ENCODE measurements at places on chromosomes 5 and 9. TPM values are rescaled to one million over a fixed set of nuclear protein-coding genes. Genes with fewer than 3 reads are reported as not detected.

The PDZD2 gene
- total RNA-seq: 1.8 TPM

The TAF1L gene
- 0.09 TPM for total RNA-seq

The HSD17B4 gene
- total RNA-seq: 82.1 TPM

The LRRTM2 gene
- total RNA-seq: 12.0 TPM

The UBE2QL1 gene
- total RNA-seq: 35.6 TPM

The EFNA5 gene
- 11.6 TPM for total RNA-seq

The CCNI2 gene
- 3.0 TPM for total RNA-seq

The BRINP1 gene
- 4.5 TPM for total RNA-seq

The PRSS3 gene
- 1.2 TPM for total RNA-seq

The EQTN gene
- total RNA-seq: not detected

The CER1 gene
- 0.31 TPM for total RNA-seq

The FAM174A gene
- 12.1 TPM for total RNA-seq

The FCN1 gene
- 0.13 TPM for total RNA-seq

The OGN gene
- 9.9 TPM for total RNA-seq

The CAMK4 gene
- 0.36 TPM for total RNA-seq

The SHISAL2B gene
- total RNA-seq: not detected

The SLCO4C1 gene
- total RNA-seq: 0.16 TPM

The GOLPH3 gene
- total RNA-seq: 43.6 TPM

DNA sequence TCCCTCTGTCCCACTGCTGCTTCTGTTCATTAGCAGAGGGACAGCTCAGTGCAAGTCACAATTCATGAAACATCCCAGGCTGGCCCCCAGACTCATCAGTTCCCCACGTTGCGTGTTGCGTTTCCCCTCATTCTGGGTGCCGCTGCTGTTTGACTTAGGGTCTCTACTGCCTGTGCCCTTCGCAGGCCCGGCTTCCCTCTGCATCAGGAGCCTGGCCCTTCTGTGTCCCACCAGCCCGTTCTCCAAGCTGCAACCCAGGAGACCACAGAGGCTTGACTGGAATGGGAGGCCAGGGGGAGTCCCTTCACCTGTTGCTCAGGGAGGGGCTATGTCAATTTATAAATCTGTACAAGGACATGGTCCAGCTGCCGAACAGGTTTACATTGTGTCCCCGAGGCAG, 53.9 kb upstream of the SUSD3 start:
- no peak for ATAC-seq

DNA sequence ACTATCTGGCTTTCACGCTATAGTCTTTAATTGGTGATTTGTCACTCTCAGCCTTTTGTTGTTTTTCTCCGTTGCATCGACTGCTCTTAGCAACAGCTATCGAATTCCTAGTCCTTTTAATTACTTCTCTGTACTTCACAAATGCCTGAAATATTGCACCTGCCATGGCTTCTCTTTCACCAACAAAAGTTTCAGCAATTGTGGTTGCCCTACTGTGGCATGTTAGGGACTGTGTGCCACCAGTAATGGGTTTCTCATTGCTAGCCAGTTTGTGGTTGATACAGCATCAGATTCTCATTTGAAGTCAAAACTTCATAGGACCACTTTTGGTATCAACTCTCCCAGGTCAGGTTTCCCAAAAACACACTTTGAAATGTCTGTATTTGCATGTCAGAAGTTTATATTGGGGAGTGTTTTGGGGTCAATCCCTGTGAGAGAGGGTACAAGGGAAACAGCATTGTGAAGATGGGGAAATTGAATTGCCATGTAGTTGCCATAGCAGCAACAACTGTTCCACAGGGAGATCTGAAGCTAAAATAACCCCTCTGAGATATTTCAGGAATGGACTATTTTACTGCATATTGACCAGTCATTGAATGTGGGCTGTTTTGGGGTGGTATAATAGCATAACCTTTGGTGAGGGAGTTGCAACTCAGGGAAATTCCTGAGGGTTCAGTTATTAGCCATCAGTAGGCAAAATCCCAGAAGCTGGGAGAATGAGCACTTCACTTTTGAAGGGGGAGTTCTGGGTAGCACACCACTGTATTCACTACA, 99.2 kb downstream of the WDR70 start:
- ATAC-seq: no peak

DNA sequence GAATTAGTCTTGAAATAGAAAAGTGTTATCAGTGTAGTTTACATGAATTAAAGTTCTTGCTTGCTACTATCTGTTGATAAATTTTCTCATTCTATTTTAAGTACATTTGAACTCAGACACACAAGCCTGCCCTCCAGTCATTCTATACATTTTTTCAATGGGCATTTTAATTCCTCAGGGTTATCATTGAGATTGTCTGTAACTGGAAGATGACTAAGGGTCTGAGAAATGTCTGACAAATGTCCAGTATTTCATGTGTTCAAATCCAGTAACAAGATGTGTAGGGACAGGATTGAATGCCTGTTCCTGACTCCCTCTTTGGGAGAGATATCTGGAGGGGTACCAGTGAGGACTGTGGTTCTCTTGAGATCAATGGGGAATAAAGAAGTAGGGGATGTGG, 223.9 kb upstream of the ADAMTSL1 start:
- ATAC-seq: no peak

DNA sequence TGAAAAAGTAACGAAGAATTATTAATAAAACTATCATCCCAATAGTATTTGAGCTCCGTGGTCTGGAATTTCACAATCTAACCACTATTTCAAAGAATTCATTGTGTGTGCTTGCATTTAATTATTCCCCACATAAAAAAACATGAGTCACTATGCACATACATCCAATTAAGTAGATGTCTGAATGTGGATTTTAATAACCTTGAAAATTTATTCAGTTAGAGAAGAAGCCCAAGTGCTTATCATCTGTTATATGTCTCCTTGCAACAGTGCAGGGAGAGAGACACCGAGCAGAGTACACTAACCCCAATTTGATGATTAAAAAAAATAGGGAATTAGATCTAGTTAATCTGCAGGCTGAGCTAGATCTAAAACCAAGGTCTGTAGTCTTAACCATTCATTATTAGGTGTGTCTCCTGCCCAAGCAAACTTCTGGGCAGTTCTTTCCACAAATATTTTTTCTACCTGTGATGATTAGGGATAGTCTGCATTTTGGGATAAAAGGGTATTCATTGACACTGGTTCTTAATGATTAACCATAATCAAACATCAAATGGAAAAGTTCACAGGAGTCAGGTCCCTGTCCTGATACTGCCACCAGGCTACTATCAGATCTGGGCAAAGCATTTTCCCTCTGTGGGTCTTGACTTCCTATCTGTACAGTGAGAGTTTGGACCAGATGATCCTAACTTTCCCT, 164.2 kb downstream of the GRIA1 start:
- peak; percentile 5 for ATAC-seq

DNA sequence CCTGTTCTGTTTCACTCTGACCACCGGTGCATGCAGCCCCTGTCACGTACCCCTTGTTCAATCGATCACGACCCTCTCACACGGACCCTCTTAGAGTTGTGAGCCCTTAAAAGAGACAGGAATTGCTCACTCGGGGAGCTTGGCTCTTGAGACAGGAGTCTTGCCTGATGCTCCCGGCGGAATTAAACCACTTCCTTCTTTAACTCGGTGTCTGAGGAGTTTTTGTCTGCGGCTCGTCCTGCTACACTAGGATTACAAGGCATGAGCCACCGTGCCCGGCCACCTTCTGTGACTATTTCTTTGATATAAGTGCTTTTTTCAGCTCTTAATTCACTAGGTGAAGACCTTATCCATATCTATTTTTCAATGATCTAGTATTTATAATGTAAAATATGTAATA, 167.5 kb downstream of the TTC39B start:
- ATAC-seq: no peak

- peak; percentile 83 for ATAC-seq
Measured at GRCh38 chr5:78504704-78505677, 143.6 kb downstream of the LHFPL2 start.

DNA sequence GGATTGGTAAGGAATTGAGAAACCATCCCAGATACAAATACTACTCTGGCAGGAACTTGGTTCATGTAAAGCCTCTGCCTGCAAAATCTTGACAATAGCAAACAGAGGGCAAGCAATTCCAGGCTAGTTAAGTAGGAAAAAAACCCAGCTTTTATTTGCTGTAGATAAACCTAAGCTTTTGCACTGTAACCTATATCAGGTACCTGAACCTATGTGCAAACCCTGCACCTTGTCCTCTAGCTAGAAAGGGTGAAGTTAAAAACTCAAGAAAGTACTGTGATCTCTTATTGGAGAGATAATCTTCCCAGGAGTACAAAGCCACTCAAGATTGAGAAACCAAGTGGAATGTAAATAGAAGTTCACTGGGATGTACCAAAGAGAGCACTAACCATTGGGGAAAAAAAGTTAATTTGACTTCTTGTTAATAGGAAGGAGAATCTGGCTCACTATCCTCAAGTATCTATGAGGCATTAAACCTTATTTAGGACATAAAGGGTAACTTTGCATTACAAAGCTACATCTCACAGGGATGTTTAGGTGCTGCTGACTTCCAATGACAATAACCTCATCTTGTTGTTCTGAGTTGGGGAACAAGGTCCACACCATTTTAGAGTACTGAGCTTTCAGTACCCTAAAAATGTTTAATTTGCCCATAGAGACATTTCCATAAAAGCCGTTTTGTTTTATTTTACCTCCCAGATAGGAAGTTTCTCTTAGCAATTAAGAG, 73.8 kb upstream of the PCA3 start:
- no peak for ATAC-seq

DNA sequence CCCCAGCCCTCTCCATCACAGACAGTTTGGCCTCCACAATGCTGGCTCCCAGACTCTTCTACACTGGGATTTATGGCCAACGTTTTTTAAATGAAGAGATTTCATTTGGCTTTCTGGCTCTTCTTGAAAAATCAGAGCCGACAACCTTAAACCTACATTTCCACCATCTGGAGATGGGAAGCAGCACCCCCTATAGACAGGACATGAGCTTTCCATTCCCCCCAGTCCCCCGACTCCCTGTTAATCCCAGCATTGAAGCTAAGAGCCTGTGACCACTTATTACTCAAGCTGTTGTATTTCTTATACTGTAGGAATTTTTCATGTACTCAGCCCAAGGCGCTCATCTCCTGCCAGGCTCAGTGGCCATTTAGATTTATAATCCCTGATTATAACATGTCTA, 34.0 kb upstream of the AFAP1L1 start:
- no peak for ATAC-seq

GRCh38 chr5:116733991-116734975, 159.7 kb upstream of the SEMA6A start:
- ATAC-seq: no peak

GRCh38 chr9:137141050-137141810, 2.3 kb downstream of the GRIN1 start:
- no peak for ATAC-seq

DNA sequence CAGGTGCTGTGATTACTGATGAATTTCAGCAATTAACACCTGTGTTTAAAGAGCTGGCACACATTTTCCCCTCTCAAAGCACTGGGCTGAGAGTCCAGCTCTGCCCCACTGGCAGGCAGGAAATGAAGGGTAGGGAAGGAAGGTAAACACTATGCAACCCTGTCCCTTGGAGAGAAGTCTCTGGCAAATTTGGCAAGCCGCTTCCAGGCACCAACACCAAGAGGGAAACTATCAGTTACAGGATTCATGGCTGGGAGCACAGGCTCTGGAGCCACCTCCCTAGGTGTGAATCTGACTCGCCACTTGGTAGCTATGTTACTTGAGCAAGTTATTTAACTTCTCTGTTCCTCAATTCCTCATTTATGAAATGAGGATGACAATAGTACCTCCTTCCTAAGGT, 3.3 kb downstream of the ANKS6 start:
- no peak for ATAC-seq

DNA sequence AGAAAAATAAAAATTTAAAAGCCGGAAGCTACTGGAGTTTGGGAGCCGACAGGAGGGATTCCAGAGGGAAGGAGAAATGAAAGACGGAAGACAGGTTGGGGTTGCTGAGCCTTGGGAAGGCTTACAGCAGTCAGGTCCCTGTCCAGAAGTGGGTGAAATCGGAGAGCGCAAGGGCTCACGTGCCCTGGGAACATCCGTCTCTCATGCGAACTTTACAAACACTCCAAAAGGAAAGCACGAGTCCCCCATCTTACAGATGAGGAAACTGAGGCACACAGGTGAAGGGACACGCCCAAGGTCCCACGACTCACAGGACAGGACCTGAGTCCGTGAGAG, 347 bp upstream of the OLFML2A start:
- no peak for ATAC-seq

DNA sequence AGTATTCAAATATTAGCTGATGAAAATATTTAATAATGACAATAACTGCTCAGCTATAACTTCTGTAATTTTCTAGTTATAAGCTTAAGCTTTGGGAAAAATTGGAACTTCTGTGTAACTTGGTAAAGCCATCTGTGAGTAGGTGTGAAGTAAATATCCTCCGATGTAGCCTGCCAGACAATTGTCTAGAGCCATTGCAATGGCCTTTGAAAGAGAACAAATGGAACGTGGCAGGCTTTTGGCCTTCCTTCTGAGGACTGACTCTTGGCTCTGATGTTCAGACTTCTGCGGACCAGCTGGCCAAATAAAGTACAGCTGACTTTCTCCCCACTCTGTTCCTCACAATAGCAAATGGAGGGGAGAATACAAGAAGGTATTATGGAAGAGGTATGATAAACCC, 203.4 kb upstream of the NMUR2 start:
- no peak for ATAC-seq

- no peak for ATAC-seq
Measured at GRCh38 chr5:56760723-56761122, 54.6 kb upstream of the MAP3K1 start.

DNA sequence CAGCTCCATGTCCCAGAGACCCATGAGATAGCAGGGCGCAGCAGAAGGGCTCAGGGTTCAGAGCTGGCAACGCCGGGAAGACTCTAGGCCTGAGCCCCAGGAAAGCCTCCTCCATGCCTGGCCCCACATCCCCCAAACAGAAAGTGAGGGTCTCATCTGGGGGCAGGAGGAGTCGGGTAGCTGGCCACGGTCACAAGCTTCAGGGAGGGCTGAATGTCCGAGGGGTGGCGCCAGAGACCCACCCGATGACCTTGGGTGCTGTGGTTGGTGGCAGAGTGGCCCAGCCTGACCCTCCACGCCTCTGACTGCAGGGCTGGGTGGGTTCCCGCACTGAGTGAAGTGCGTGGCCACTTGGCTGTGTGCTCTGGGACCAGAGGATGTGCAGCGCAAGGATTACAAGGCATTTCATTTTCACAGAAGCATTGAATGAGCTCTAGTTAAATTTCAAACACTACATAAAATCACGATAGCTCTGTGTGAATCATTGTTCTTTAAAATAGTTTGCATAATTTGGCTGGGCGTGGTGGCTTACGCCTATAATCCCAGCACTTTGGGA, 3.0 kb downstream of the C8G start:
- ATAC-seq: no peak
